ENCODE measurements at places on chromosomes 7 and 10.

- DNase-seq = no peak
Observed at GRCh38 chr10:62046522-62047227, 145.2 kb downstream of the ARID5B start.

DNA sequence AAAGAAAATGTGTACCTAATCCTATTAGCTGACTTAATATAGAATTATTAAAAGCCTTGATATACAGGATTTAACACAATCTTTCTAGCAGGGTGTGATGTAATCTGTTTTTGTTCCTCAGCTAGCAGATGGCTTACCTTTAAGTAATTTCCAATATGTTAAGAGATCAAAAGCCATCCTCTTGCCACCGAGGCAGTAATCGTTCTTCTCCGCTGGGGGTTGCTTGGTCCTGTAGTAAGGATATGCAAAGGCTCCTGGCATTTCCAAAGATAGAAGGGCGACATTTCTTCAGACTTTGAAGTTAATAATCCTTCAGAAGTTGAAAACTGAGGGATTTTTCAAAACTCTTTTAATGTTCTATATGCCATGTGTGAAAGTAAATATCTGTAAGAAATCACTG is 156.4 kb downstream of the FZD1 start:
- no peak for DNase-seq

DNA sequence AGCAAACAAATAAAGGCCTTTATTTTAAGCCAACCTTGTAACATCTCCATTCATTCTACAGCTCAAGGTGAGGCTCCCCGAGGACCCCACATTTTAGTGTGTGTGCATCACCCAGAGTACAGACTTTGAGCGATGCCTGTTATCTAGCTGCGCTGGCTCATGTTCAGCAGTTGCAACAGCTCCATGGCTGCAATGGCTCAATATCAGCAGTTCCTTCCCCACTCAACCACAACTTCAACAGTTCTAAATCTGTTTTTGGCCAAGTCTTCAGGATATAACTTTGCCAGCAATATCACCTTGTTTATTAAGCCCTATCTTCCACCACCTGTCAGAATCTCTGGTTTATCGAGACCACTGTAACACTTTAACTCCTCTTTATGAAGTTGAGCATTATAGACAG is 95.8 kb downstream of the WNT2 start:
- DNase-seq = no peak

DNA sequence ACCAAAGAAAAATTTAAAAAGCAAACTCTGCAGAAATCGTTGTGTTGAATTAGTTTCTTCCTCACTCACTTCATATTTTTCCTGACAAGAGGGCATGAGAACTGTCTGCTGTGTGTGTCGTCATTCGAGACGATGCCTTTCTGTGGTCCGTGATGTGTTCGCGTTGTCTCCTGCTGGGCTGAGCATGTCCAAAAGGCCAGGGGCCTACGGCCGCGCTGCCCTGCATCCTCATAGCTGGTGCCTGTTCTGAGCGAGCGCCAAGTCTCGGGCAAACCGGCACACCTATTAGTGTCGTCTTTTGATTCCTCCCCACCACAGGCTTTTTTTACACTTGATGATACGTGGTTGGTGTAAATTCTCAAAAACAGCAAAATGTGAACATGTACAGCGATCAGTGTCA is 27.4 kb downstream of the WDR37 start:
- DNase-seq = no peak

DNA sequence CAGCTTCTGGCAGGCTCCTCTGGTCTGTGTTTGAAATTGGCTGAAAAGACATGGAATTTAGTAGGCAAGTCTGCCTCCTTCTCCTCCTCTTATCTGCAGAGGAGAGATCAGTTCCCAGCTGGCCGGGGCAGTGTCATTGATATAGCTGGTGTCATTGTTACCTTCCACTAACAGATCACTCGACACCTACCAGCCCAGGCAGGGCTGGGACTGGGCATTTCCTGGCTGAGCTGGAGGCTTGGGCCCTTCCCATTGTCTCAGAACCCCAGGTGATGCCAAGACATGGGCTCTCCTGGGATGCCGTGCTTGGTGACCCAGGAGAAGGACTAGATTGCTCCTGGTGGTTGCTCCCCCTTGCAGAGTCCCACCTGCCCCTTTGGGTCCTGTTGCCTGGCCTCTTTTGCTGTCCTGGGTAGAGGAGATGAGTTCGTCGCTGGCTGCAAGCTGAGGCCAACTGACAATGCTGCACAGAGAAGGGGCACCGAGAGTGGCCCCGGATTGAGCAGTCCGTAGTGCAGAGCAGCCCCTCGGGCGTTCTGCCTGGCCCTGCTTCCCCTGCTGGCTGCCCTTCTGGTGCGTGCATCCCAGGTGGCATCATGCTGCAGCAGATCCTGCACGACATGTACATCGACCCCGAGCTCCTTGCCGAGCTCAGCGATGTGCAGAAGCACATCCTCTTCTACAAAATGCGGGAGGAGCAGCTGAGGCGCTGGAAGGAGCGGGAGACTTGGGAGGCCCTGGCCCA is at the start of gene SH2D4B:
Gene SH2D4B (plus strand): TSS at position 167 of the 745 bp plus-strand sequence. CDS start 430 bp downstream, at position 597.
- no peak for DNase-seq

DNA sequence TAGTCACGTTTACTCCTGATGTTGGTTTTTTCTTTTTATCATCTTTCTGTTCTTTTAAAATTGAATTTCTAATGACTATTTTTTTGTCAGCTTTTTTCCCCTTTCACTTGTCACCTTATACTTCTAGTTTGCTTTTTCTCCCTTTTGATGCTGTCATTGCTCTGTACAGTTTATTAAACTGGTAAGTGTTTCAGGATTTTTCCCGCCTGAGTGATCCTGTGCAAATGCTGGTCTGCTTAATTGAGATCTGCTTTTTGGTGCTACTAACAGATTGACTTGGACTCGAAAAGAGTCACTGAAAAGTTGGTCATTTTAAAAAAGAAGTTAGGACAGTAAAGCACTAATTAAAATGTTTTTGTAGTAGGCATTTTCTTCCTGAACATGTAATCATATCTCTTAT is 95.2 kb downstream of the PHTF2 start:
- DNase-seq = no peak

- no peak for DNase-seq
Observed at GRCh38 chr7:18004372-18004771, 23.3 kb downstream of the PRPS1L1 start.

GRCh38 chr7:51482976-51483375 is 166.4 kb upstream of the COBL start:
- DNase-seq = no peak

DNA sequence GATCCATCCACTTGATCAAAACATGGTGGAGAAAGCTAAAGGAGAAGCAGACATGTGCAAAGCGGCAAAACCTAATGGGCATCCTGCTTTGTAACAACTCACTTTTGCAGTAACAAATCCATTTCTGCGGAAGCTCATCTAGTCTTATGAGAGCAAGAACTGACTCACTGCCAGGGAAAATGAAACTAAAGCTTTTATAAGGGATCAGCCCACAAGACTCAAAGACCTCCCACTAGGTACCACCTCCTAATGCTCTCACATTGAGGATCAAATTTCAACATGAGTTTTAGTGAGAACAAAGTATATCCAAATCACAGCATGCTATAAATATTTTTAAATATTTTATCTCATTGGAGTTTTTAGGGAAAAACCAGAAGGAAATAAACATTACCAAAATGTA is 120.1 kb upstream of the GNAI1 start:
- DNase-seq = no peak

DNA sequence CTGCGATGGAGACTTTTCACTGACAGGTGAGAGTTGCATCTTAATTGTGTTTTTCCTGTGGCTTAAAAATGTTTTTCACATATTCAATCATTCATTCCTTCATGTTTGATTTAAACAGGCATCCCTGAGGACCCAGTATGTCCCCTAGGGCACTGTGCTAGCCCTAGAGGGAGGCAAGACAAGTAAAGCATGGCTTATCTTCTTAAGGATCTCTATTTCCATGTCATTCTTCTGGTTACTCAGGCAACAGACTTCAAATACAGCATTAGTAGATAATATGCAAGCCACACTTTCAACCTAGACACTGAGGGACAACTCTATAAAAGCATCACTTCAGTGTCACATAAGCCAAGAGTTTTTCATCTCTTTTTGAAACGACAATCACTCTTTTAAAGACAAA is 29.2 kb downstream of the CDK1 start:
- no peak for DNase-seq

GRCh38 chr7:104971290-104972071 is 42.5 kb upstream of the KMT2E start:
- no peak for DNase-seq

DNA sequence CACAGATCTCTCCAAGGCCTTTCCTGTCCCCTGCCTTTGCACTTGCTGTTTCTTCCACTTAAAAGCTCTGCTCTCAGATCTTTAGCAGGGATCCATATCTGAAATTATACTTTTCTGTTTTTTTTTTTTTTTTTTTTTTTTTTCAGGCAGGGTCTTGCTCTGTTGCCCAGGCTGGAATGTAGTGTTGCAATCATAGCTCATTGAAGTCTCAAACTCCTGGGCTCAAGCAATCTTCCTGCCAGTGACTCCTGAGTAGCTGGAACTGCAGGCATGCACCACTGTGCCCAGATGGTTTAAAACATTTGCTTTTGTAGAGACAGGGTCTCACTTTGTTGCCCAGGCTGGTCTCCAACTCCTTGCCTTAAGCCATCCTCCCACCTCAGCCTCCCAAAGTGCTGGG is 5.0 kb upstream of the TSPAN15 start:
- DNase-seq = no peak

DNA sequence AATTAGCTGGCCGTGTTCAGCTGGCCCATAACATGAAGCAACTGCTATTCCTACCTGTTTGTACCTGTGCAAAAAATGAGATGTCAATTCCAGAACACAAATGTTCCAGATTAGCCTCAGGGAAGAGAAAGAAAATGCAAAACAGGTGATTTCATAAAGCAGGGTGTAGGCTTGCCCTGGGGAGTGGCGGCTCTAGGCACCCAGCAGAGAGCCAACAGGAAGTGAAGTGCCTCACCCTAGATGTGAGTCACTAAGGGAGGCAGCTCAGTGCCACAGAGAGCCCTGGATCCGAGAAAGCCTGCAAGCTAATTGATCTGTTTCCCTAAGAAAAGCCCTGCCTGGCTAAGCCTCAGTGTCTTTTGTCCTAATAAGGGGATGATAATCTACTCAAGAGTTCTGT is 240.0 kb downstream of the ARHGAP21 start:
- DNase-seq = no peak

GRCh38 chr7:3439333-3440030 is 138.4 kb downstream of the SDK1 start:
- DNase-seq = no peak

- DNase-seq = peak; percentile 4
Observed at GRCh38 chr7:12389089-12389700, 14.5 kb downstream of the VWDE start.

DNA sequence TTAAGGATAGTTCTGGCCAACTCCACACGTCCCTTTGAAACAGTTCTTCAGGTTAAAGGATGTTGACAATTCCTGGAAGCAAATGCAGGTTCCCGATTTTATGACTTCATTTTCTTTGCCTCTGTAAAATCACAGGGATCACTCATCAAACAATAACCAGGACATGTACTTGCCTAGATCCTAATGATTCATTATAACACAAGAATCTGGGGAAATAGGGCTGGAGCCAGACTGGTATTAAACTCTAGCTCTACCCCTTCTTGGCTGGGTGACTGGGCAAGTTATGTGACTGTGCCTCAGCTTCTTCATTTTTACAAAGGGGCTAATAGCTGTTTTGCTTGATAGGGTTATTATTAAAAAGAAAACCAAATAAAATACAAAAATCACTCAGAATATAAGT is 56.0 kb upstream of the KCND2 start:
- no peak for DNase-seq

GRCh38 chr10:31384589-31384949 is 65.6 kb downstream of the ZEB1 start:
- DNase-seq = no peak

GRCh38 chr7:157873664-157874063 is 536.9 kb downstream of the DNAJB6 start:
- no peak for DNase-seq

DNA sequence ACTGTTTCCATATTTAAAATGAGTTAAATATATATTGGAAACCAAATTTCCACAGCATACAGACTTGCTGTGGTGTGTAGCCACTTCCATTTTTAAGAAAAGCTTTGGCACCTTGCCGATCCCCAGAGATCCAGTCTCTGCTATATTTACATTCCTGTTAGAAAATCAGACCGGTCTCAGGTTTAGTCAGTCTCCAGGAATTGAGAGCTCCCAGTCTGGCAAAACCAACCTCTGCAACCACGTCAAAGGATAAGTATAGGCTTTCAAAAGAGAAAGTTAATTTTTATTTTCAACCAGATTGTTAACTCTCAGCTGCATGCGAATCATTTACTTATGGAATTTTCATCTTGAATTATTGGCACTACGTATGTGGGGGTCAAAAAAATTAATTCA is 28.2 kb downstream of the PUS7 start:
- DNase-seq = no peak

- DNase-seq = no peak
Observed at GRCh38 chr7:130277763-130278643, 11.3 kb downstream of the CPA2 start.

DNA sequence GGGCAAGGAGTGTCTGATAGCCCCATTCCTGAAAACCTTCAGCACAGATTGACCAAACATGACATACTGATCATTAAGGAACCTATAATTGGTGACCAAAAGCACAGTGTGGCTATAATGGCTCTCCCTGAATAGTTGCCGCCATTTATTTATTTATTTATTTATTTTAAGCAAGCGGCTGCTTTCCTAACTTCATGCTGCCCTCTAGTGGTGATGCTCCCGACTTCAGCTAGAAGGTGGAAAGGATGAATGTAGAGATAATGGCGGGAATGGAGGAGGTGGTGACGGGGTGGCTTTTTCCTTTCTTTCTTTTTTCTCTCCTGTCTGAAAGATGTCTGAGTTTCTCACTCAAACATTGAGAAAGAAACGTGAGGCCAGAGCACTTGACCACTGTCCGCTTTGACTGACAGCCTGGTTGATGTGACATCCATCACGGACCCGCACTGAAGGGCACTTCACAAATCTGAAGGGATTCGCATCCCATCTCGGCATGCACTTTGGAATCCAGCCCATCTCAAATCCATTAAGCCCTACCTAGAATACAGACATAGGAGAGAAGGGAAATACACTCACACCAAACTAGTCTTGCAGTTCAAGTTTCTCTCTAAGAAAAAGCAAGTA is 1090.1 kb downstream of the KCNMA1 start:
- peak; percentile 14 for DNase-seq

DNA sequence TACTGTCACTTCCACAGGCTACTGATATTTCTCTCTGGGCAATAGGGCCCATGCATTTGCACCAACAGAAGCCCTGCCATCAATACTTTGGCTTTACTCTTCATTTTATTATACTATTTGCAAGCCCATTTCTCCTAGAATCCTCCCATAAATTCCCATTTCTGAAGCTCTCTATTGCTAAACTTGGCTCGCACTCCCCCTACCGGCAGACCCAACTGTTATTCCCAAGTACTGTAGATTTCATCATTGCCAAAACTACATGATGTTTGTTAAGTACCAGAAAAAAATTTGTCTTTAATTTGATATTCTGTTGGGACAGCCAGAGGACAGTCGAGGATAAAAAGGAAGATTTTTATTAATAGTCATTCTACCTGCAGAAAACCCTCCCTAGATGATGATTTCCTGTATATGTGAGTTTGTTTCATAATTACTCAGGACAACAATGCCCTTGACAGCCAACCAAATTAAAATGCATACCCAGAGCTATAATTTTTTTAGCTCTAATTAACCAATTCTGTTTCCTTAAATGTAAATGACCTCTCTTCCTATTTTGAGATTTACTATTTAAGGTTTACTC is 298.6 kb downstream of the REEP3 start:
- no peak for DNase-seq
